ENCODE measurements at places on chromosomes 4 and X.

DNA sequence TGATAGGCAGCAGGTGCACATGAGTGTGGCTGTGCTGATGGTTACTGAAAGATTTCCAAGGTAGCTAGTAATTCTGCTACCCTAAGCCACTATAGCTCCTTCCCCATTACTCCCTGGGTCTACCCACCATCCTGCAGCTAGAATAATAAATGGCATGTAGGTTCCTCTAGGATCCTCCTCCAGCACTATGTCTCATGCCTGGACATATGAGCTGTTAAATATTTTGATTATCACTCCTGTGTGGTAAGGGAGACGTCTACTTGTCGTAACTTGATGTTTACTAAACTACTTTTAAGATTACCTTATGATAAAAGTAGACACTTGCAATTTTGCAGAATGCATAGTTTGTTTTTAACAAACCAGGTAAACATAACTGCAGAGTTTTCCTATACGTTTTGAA lies 35.5 kb downstream of the TET2 start:
- no peak for DNase-seq

GRCh38 chr4:10891866-10892265 lies 207.3 kb upstream of the CLNK start:
- no peak for DNase-seq

- DNase-seq, result no peak
Observed at GRCh38 chr4:84622959-84623358, 40.0 kb downstream of the CDS1 start.

DNA sequence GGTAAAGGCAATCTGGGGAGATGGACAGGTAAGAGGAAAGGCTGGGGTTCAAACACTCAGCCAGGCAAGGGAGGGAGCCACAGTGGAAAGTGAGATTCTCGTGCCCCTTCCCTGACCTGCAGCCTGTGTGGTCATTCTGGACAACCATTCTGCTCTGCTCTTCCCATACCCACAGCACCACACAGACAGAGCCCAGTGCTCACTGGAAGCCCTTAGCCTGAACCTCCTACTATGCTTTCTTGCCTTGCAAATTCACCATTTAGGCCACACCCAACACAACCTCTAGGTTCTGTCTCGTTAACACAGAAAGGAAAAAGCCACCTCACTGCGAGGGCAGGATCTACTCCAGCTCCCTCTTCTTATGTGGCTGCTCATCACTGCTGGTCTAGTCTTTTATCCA lies 92.7 kb downstream of the SHISA3 start:
- no peak for DNase-seq

DNA sequence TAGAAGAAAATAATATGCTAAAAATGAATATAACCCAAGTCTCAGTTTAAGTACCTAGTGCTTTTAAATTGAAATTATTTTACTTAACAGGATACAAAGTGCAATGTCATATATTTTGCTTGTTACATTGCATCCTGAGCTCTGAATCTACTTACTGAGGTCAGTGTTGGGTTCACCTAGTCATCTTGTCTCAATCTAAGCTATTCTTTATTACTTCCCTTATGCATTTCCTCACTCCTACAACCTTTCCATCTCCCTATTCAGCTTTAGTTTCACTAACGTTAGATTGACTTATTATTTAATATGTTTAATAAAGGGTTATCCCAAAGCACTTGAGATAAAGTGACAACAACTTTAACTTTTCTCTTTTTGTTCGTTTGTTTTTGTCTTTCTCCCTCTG lies 483.7 kb downstream of the FSTL5 start:
- DNase-seq, result no peak

GRCh38 chr4:164405774-164406173 lies 348.2 kb upstream of the SMIM31 start:
- no peak for DNase-seq

DNA sequence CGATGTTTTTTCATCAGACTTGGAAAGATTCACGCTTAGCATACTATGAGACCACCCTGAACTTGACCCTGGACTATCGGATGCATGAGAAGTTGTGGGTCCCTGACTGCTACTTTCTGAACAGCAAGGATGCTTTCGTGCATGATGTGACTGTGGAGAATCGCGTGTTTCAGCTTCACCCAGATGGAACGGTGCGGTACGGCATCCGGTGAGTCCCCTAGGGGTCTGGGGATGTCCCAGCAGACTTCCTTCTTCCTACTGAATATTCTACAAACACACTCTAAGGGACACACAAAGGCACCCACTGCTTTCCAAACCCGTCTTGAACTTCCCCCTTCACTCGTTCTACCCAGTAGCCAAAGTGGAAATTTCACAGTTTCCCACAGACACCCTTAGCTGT lies 9.3 kb downstream of the GABRQ start:
- no peak for DNase-seq

GRCh38 chr4:4853921-4854648 lies 5.4 kb upstream of the MSX1 start:
- no peak for DNase-seq

DNA sequence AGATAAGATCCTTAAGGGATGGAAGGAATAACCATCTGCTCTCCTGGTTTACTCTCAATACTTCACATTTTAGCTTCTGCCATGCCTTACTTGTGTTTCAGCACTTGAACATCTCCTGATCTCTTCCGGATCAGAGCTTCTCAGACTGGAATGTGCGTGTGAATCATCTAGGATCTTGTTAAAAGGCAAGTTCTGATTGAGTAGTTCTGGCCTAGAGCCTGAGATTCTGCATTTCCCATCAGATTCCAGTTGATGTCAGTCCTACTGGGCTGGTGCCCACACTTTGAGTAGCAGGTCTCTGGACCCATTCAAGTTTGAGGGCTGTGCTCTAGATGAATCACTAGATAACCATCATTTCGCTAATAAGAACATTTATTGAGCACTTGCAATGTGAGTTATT lies 20.0 kb downstream of the NDP start:
- DNase-seq, result no peak

DNA sequence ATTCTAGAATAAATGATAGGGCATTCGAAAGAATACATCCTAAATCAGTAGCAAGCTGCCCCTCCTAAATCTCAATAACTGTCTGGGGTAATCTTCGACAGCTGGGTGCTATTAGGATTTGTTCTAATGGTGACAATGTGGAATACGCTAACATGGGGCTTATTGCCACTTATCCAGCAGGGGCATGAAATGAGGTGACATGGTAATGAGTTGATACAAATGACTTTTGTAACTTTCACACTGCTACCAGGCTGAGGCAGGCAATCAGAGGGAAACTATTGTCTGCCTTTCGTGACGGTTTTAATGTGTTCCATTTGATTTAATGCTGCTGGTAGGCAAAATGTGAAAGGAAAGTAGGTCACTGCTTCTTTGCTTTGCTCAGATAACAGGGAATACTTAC lies 1047.4 kb upstream of the PABPC4L start:
- no peak for DNase-seq

DNA sequence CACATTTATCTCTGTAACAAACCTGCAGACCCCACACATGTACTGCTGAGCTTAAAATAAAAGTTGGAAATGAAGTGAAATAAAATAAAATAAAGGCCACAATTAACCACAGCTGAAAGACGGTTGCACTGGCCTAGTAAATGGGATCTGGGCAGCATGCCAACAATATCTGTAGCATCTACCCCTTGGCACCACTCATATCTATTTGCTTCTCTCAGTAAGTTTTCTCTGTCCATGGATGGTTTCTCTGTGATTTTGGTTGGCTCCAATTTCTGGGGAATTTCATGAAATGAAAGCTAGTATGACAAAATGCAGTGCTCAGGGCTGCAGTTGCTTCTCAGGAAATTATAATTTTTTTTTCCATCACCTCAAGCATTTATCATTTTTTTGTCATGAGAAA lies 172.0 kb upstream of the IL15 start:
- DNase-seq, result no peak

- no peak for DNase-seq
Observed at GRCh38 chr4:40516651-40517050, 113.0 kb downstream of the RBM47 start.

GRCh38 chr4:1234811-1235292 lies 14.1 kb downstream of the CTBP1 start:
- DNase-seq, result no peak

DNA sequence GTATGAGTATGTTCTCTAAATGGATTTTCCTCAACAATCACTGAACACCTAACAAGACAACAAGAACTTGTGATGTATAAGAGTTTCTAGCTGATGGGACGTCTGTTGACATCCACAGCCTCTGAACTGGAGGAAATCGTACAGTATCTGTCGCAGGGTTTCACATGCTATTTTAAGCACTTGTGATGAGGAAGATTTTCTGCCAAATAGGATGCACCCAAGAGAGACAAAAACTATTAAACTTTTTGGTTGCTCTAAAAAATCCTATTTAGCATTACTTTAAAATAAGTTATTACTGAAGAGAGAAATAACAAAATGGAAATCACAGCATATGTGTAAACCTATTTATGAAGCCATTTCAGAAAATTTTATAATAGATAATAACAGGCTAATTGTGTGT lies 356.1 kb upstream of the SLC7A11 start:
- DNase-seq, result no peak

DNA sequence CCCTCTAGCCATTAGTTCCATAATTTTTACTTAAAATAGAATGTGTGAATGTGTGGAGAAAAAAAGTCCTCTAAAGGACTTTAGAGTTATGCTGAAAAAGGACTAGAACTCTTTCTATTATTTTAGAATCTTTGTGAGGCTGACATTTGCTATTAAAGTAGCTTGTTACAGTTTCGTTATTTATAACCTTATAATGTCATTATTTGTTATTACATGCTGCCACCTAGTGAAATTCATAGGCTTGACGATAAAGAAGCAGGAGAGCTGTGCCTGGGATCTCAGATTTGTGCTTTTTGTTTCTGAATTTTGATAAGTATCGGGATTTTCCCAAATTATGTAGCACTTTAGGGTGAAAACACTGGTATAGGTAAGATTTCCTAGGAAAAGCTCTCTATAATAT lies 38.5 kb upstream of the TAPT1 start:
- no peak for DNase-seq

- DNase-seq, result no peak
Observed at GRCh38 chr4:139297001-139297410, 4.3 kb upstream of the NAA15 start.

DNA sequence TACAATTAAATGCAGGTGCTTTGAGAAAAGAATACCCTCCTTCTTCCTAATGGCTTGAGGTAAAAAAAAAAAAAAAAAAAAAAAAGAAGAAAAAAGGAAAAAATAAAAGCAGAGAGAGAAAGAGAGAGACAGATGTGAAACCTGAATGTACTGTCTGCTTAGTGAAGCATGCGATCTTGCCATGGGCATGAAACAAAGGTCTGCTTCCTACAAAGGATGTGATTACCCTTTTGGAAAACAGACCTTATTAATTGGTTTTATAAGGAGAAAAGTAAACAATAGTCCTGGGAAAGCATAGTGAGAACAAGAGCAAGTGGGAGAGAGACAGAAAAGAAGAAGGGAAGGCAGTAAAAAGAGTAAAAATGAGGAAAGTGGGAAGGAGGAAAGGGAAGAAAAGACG lies 526.1 kb upstream of the PABPC4L start:
- no peak for DNase-seq

DNA sequence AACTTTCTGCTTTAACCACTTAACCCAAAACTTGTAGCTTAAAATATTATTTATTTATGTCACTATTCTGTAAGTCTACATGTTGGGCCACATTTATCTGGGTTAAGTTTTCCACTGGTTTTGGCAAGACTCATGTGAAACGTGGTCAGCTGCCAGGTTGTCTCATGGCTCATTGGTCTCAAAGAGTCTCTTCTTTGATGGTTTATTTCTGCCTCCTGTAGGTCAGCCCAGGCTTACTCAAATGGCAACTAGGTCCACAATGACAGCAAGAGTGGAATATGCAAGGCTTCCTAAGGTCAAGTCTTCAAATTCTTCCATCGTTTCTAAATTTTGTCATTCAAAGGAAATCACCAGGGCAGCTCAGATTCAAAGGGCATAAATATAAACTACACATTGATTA lies 828.7 kb downstream of the PCDH7 start:
- DNase-seq, result no peak

DNA sequence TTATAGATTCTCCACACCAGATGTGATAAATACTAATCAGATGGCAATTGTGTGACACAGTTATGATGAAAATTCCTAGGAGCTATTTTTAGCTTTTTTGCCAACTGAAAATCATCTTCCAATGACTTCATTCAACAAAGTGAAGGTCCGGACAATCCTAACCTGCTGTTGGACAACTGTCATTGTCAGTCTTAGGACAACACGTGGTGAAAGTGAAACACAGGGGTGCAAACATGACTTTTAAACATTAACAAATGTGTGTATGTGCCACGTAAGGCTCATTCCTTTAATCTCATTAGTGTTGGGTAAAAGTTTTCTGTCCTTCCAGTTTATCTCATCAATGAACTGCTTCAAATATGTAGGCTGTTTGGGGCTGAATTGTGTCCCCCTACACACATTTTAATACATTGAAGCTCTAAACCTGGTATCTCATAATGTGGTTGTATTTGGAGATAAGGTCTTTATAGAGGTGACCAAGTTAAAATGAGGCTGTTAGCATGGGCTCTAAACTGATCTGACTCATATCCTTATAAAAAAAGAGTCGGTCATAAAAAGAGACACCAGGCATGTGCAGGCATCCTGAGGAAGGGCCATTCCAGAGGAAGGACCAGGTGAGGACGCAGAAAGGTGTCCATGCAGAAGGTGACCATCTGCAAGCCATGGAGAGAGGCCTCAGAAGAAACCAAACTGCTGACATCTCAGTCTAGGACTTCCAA lies 41.2 kb upstream of the SMAD1 start:
- no peak for DNase-seq

DNA sequence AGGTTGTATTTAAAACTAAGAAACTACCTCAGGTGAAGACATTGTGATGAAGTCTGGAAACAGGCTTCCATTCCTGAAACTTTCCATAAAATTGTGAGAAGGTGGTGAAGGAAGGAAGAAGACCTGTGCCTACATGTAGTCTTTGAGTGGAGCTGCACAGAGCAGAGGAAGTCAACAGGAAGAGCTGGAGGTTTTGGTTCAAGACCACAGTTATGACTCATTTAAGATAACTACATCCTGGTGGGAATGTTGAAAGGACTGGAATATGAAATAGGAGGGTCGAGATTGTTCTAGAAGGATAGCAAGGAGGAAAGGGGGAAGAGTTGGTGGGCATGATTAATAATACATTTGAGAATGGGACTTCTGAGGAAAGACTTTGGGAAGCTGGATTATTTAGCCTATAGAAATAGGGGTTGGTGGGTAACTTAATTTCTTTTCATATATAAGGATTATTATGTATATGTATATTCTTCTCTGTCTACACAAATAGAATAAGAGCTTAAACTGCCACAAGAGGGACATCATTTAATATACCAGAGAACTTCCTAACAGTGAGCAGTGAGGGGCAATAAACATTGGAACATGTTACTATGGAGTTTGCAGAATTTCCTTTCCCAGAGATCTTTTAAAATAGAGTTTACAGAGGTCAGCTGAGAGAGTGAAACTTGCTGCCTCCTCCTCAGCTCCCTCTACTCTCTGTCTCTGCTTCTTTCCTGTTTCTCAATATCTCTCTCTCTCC lies 23.5 kb downstream of the AWAT2 start:
- no peak for DNase-seq

DNA sequence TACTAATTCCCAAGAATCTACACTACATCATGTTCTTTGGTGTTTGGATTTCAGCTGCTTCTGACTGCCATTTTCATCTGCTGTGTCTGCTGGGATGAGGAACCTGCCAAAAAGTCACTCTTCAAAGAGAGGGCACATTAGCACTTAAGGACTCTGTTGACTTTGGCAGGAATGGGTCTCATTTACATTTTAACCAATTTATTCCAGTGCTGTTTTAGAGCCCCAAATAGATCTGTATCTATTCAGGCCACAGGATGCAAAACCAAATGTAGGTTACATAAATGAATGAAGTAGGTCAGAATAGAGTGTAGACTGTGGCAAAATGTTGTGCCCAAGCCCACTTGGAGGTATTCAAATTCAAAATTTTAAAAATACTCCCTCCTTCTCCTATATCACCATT lies 14.4 kb downstream of the TXK start:
- no peak for DNase-seq

All from stimulated activated CD4-positive, alpha-beta T cell treated with anti-CD3 and anti-CD28 coated beads, Interleukin-15, amount 100 ng/mL, for 1 hour (primary cell).